ENCODE measurements at places on chromosomes 11 and 22. TPM values are rescaled to one million over a fixed set of nuclear protein-coding genes. Genes with fewer than 3 reads are reported as not detected.

GRCh38 chr22:20486229-20486628, 9.4 kb downstream of the KLHL22 start:
- no peak for DNase-seq

- no peak for DNase-seq
Observed at GRCh38 chr22:45051946-45052345, 42.1 kb upstream of the PHF21B start.

DNA sequence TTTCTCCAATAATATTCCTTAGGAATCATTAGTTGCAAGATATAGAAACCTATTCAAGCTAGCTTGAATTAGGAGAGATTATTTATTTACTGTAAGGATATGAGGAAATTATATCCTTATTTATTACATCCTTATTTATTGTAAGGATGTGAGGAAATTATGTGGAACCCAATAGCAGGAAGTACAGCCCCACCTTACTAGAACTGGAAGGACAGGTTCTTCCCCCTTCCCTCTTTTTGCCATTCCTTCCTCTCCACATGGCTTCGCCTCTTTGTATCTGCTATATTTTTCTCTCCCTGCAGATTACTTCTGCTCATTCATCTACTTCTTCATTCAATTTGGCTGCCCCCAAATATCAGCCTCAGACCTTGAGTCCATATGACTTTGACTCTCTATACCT, 49.5 kb upstream of the B3GNT6 start:
- DNase-seq = no peak

The CDC45 gene
- total RNA-seq = 81.8 TPM

DNA sequence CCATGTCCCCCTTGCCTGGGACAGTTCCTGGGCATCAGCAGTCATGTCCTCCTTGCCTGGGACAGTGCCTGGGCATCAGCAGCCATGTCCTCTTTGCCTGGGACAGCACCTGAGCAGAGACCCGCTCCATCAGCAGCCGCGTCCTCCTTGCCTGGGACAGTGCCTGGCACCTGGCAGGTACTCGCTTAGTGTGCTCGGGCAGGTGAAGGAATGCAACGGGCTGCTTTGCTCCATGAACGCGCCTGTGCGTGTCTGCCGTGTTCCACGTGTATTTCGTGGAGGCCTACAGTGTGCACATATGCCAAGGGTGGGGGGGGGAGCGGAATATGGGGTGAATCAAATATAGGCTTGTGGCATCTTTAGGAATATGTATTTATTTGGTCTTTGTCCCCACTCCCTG, 1490.7 kb downstream of the TBC1D22A start:
- DNase-seq = no peak

DNA sequence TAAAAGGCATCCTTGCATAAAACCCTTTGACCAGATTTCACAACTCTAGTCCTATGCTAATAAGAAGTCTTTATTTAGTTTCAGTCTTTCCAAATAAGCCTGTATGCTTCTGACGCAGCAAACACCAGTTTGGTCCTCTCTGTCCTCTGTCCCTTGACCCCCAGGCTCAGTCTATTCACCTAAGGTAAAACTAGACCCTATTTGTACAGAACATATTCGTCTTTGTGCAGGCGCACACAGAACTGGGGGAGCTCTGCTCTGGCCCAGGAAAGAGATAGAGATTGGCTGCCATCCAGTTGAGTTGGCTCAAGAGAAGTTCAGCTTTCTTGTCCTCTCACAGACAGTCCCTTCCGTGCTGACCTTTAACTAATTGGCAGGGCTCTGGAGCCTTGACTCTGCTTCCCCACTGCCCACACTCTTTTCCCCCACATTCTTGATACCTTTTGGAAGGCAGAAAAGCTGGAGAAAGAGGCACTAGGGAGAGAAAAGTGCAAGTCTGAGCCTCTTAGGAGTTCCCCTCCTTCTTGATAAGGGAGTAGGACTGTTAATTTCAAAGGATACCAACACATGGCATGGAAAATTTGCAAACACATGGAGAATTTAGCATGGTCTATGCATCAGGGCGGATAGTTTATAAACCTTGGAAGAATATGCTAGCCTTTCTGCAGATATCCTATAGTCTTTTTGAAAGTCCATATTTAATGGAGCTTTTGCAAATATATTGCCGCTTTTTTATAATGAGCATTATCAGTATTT, 21.2 kb upstream of the PSMA1 start:
- DNase-seq = no peak

GRCh38 chr11:113329725-113330124, 15.3 kb downstream of the TTC12 start:
- no peak for DNase-seq

GRCh38 chr11:110470716-110471115, 41.0 kb downstream of the FDX1 start:
- no peak for DNase-seq

- no peak for DNase-seq
Observed at GRCh38 chr22:47130883-47131631, 368.6 kb downstream of the TBC1D22A start.

DNA sequence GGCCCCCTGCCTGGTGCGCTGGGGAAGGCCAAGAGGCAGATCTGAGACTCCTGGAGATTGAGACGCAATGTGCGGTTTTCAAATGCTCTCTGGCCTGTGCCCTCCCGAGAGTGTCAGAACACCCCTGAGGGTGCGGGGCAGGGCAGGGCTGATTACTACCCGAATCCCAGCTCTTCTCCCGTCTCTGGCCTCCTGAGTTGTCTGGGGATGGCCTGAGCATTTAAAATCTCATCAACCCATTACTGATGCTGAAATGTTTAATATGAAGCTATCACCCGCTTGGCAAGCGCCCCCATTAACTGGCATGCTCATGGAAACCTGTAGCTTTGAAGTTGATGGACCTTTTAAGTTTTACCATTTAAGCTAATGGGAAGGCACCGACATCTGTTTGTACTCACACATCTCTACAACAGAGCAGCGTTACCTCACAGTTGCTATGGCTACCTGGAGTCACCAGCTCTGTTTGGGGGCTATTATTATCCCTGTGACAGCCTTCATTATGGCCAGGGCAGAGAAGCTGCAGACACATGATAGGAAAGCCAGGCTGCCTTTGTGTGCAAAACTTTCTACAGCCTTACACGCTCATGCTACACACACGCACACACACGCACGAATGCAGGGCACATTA, 3.6 kb upstream of the MB start:
- no peak for DNase-seq

GRCh38 chr11:114359342-114359741, 41.0 kb downstream of the C11orf71 start:
- DNase-seq = no peak

DNA sequence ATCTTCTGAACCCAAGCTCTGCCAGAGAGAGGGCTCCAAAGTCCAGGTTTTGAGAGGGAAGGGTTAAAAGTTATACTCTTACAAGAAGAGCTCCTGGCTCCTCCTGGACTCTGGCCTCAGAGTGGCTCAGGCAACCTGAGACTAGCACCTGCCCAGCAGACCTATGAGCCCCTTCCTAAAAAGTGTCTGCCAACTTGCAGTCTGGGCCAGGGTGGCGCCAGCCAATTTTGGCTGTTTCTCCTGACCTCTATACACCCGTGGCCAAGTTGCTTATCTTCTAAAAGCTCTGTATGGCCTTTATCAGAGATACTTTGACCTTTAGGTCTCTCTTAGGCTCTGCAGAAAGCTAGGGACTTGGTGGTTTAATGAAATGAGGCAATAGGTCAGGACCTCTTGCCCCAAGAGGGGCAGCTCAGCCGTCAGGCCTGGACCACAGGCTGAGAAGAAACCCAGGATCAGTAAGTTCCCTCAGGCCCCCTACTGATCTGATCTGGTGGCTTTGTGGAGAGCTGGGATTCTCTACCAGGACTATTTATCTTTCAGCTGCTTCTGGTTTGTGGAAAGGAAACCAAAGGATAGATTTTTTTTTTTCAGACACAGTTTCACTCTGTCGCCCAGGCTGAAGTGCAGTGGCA, 10.3 kb upstream of the UCP3 start:
- DNase-seq = no peak

The CHEK1 gene
- 44.2 TPM for total RNA-seq

- peak; percentile 82 for DNase-seq
Observed at GRCh38 chr22:27113211-27113635, 455.8 kb downstream of the MIAT start.

- DNase-seq = no peak
Observed at GRCh38 chr11:2758751-2759150, 59.0 kb upstream of the KCNQ1OT1 start.

DNA sequence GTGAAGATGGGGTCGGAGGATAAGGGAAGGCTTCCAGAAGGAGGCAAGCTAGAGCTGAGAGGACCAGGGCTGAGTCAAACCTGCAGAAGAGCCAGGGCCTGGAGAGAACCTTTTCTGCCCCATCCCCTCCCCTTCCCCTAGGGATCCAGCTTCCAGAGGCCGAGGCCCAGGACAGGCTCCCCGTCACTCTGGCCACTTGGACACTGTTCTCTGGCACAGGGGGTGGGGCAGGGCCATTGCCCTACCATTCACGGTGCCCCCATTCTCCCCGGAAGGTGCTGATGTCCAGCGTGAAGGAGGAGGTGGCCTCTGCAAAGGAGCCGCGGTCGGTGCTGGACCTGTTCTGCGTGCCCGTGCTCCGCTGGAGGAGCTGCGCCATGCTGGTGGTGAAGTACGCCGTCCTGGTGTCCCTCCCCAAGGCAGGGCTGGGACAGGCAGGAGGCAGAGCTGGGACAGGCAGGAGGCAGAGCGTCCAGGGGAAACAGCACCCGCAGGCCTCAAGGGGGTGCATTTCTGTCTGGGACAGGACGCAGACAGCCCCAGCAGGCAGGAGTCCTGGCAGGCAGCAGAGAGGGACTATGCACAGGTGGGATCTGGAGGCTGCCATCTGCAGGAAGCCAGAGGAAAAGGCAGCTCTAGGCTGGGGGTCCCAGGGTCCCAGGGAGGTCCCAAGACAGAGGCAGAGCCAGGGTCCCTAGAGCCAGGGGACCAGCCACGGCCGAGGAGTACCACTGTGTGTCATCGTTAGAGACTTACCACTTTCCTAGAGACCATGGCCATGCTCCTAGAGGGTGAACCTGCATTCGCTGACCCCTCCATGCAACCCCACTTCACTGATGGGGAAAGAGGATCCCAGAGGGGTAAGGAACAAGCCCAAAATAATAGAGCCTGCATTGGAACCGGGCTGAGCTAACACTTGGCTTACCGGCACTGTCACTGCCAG, 25.8 kb upstream of the SLC22A12 start:
- no peak for DNase-seq

- DNase-seq = no peak
Observed at GRCh38 chr11:119716582-119717498, 12.2 kb downstream of the NECTIN1 start.

DNA sequence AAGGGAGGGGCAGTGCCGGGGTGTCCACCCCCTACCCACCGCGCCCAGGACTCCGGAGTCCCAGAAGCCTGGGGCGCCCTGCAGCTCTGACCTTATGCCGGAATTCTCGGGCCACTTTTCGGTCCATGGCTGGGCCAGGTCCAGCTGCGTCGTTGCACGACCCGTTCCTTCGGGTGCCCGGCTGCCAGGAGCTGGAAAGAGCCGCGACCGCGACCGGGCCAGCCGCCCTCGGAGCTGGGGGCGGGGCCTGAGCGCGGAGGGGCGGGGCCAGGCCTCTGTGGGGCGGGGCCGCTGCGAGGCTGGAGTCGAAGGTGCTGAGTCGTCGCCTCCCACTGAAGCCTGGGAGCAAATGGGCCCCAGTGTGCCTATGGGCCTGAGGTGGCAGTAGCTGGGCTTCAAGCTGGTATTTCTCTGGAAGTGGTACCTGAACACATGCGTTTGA, at the start of gene USH1C:
USH1C (minus strand) TSS at position 236 of the 442 bp plus-strand sequence; CDS start at position 127, 109 bp downstream.
- DNase-seq = peak; percentile 9

DNA sequence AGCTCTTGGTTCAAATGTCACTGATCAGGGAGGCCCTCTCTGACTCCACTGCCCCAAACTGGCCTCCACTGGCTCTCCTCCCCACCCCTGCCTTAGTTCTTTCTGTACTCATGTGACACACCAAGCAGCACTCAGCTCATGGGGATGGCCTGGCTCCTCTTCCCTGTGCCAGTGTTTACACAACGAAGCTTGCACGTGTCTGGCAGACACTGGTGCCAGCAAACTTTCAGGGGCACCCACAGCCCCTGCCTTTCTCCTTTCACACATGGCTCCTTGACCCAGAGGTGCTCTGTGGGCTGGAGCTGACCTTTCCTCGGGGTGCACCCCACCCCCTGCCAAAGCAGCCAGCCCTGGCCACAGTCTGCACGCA, 37.6 kb upstream of the PARVG start:
- peak; percentile 21 for DNase-seq

The OR6T1 gene
- total RNA-seq = not detected

DNA sequence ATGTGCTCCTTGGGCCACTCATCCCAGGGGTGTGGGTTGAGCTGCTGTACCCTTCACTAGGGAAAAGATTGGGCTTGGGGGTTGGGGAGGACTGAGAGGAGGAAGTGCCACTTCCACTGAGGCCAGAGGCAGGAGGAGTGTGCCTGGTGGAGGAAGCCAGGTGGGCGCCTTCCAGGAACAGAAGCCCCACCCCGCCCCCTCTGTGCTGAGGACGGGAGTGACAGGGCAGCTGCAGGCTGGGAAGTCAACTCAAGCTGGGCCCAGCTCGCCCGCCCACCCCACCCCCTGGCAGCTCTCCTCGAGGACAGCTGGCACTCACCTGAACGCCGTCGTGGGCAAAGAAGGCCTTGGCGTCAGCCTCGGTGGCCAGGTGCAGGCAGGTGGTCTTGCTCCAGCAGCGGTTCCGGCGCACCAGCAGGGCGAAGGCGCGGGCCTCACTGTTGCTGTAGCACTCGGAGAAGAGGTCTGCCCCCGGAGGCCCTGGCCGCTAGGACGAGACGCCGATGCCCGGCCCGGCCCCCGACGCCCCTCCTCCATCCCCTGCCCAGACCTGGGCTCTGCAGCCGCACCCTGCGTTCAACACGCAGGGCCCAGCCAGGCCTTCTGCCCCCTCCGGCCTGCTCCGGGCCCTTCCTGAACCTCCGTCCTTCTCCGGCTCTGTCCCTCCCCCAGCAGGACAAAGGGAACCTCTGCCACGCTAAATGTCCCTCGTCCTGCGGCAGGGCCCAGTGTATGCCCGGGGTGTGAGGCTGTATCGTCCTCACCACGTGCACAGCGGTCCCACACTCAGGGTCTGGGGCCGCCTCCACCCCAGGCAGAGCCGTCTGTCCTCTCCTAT, 13.4 kb downstream of the TSSC4 start:
- DNase-seq = no peak

DNA sequence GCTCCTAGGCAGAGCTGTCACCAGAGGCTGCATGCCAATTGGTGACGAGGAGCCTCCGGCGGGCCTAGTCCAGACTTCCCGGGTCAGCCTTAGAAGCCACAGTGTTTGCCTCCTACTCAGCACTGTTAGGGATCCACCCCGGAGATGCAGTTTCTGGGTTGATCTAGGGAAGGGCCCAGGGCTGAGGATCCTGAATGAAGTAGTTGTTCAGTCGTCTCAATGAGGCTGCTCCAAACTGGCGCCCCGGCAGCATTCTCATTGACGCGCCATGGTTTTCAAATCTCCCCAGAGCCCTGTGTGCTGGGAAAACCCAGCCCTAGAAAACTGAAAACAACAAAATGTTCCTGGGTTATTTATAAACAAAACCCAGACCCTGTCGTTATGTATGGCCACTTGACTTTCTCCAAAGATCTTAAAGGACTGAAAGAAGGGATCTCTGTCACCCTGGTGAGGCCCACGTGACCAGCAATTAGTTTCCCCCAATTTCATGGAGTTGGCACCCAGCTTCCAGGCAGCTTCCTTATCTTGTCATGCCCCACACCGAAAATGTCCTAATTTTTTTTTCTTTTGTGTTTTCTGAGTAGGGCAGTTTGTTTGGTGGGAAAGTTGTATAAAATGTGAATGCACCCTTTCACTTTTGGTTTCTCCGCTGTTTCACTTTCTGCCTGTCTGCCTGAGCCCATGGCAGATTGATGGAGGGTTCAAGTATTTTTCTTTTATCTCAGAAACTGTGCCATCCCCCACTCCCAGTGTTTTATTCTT, 2.0 kb upstream of the EHD1 start:
- no peak for DNase-seq

The PRR14L gene
- 3.5 TPM for total RNA-seq

Measured in MG63 (cell line).